ENCODE measurements at places on chromosomes 5 and 9. TPM values are rescaled to one million over a fixed set of nuclear protein-coding genes. Genes with fewer than 3 reads are reported as not detected.

Gene PRLR
- 1.6 TPM for total RNA-seq

Gene RPL37
- total RNA-seq = 790 TPM

Gene ARID3C
- not detected for total RNA-seq

Gene ZDHHC11
- total RNA-seq = 1.2 TPM

Gene HAVCR1
- 1.3 TPM for total RNA-seq

Gene PLAC8L1
- not detected for total RNA-seq

Gene SPRY4
- not detected for total RNA-seq

Gene CRAT
- 11.6 TPM for total RNA-seq

Gene LOX
- total RNA-seq = 0.42 TPM

Gene SPINK6
- not detected for total RNA-seq

Gene AGXT2
- total RNA-seq = not detected

Gene RAD17
- 14.3 TPM for total RNA-seq

Gene DND1
- 0.31 TPM for total RNA-seq

Gene PLPPR1
- not detected for total RNA-seq

Gene CAMSAP1
- total RNA-seq = 17.2 TPM

Gene INSL4
- total RNA-seq = not detected

Gene IFNA17
- total RNA-seq = not detected

Gene ADAMTS19
- total RNA-seq = not detected

Gene BRINP1
- not detected for total RNA-seq

Gene ZFP37
- 0.42 TPM for total RNA-seq

Gene PCDHB15
- not detected for total RNA-seq

Gene LCN2
- total RNA-seq = 4.7 TPM

Gene RAPGEF1
- total RNA-seq = 119 TPM

Gene RECK
- 9.2 TPM for total RNA-seq

Gene REEP5
- total RNA-seq = 13.1 TPM

Gene SLC25A25
- 30.6 TPM for total RNA-seq

Gene NUTM2F
- not detected for total RNA-seq

Gene TAF1L
- total RNA-seq = under 0.01 TPM

Gene ANKRD34B
- total RNA-seq = 0.10 TPM

Gene MEF2C
- 30.0 TPM for total RNA-seq

Gene ORM2
- not detected for total RNA-seq

Gene GPR151
- not detected for total RNA-seq

Gene STPG3
- not detected for total RNA-seq

Gene LRRC70
- 8.6 TPM for total RNA-seq
